ENCODE measurements at places on chromosomes 6 and 20. TPM values are rescaled to one million over a fixed set of nuclear protein-coding genes. Genes with fewer than 3 reads are reported as not detected.

The PSORS1C1 gene
- 0.29 TPM for polyA plus RNA-seq

The MPIG6B gene
- polyA plus RNA-seq: 1.3 TPM

The BEND3 gene
- 8.6 TPM for polyA plus RNA-seq

GRCh38 chr6:22470454-22471131, 98.8 kb upstream of the HDGFL1 start:
- no peak for DNase-seq

DNA sequence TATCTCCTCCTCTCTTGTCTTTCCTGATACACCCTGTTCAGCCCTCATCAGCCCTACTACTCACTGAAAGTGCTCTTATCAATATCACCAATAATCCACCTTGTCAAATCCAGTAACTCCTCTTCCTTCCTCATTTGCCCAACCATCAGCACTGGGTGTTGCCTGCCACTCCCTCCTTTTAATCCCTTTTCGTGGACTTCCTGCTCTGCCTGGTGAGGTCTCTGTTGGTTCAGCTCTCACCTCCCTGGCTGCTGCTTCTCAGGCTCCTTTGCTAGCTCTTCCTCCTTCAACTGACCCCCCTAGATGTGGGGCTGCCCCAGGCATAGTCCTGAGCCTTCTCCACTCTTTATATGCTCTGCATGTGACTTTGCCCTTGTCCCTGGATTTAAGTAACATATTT, 92.5 kb downstream of the PREP start:
- no peak for DNase-seq

- DNase-seq: no peak
These were observed 8.4 kb downstream of the SF3B5 start for GRCh38 chr6:144086959-144087358.

- DNase-seq: no peak
These were observed 8.1 kb downstream of the NEDD9 start for GRCh38 chr6:11224252-11224965.

GRCh38 chr6:170091639-170092579, 199.0 kb downstream of the DLL1 start:
- DNase-seq: no peak

- no peak for DNase-seq
These were observed 38.7 kb downstream of the RGS17 start for GRCh38 chr6:153092082-153093013.

DNA sequence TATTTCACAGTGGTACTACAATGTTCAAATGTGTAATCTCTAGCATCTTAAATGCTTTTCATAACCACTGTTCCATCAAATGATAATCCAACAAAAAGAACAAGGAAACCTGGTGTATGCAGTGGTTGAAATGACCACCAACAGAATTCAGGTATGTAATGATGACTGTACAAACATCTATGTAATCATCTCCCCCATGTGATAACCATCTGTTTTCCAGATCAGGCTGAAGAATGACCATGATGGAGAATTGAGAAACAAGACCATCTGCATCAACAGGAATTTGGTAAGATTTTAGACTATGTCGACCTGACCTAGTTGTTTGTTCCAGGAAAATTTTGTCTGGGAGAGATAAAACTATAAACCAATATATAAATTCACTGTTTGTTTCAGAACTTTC, 81.3 kb upstream of the ASCC3 start:
- DNase-seq: no peak
